ENCODE measurements at places on chromosomes 13 and 19.

DNA sequence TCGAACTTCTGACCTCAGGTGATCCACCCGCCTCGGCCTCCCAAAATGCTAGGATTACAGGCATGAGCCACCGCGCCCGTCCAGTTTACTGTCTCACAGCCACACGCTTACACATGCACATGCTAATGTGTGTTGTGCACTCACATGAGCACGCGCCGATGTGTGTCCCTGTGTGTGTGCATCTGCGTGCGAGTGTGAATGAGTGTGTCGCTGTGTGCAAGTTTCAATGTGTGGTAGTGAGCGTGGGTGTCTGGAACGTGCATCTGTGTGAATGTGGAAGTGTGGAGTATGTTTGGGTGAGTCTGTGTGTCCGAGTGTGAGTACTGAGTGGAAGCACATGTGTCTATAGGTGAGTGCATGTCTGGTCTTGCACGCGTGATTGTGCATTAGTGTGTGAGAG is 4.2 kb downstream of the MAST1 start:
- no peak for DNase-seq

- no peak for DNase-seq
Measured at GRCh38 chr13:33328701-33329100, 43.1 kb upstream of the STARD13 start.

DNA sequence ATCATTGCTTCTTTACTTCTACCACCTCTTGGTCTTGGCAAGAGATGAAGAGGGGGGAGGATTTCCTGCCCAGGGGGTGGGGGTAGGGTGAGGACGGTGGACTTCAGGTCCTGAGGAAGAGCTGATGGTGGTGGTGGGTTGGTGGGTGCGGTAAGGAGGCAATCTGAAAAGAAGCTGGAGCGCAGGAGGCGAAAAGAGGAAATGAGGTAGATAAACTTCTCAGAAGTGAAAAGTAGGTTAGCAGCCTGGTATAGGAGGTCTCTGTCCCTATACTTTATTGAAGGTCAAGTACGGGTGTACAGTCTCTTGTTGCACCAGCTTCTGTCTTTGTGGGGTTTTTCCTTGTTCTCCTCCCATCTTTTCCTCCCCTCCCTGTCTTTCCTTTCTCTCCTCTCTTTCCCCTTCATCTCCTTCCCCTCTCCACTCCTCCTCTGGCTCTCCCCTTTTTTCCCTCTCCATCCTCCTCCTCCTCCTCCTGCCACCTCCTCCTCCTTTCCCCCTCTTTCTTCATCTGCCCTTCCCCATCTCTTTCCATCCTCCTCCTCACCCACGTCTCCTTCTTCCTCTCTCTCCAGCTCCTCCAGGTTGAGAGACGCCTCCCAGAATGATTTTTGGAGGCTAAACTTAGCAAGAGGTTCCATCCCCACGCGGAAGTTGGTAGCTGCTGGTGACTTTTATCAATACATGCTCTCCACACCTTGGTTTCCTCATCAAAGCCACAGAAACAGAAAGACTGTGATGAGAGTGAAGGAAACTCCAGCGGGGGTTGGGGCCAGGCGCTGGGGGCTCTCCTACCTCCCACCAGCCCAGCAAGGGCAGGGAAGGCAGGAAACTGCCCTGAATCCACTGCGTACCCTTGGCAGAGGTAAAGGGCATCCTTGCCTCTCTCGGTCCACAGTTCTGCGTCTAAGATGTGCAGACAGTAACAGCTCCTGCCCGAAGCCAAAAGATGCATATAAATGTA is 15.3 kb downstream of the TNFSF14 start:
- peak; percentile 60 for DNase-seq

DNA sequence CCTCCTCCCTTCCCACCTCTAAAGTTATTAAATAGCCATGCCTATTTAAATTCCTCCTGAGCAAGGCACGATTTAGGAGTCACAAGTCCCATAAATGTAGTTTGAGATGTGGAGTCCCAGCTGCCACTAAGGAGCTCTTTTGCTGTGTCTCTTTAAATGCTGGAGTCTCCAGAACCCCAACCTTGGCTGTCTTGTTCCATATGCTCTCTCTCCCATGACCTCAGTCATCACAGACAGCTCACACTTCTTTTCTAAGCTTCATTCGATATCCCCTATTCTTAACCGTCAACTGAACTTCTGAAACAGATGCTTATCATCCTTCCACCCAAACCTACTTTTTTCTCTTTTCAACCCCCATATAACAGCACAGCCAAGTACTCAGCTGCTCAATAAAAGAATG is 197.1 kb downstream of the VWA8 start:
- DNase-seq: no peak

DNA sequence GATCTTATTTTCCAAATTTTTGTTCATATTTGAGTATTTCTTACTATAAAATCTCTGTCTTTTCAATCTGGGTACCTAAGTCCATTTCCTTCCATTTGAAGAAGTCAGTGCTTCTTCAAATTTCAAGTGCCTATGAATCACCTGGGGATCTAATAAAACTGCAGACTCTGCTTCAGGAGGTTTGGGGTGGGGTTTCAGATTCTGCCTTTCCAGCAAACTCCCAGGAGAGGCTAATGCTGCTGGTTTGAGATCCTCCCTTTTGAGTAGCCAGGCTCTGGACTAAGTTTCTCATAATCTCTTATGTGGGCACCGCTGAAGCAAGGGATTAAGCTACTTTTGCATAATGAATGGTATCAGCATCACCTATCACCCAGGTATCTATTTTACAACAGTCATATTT is 242.4 kb downstream of the RGCC start:
- DNase-seq: no peak

GRCh38 chr19:50359328-50359818 is 6.1 kb downstream of the NAPSA start:
- DNase-seq: no peak

DNA sequence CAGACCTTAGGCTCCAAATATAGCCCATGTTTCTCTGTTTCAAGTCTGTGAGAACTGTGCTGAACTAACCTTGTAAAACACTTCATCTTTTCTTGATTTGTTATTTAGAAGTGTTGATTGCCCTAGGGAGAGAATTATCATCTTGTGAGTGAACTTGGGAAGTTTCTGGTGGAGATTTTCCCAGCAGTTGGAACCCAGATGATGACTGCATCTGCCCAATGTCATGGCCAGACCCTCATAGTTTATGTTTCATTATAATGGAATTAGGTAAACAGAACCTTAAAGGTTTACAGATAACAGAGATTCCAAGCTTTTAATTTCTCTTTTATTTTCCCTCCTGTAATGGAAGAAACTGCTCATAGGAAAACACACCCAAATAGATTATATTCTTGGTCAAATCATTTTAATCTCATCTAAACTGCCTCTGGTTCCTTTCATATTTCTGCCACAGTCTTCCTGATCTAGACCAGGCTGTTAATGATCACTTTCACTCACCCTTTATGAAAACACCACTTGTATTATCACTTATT is 569.1 kb downstream of the KCTD12 start:
- no peak for DNase-seq

- no peak for DNase-seq
Measured at GRCh38 chr13:89554801-89555200, 1792.7 kb upstream of the MIR17HG start.

DNA sequence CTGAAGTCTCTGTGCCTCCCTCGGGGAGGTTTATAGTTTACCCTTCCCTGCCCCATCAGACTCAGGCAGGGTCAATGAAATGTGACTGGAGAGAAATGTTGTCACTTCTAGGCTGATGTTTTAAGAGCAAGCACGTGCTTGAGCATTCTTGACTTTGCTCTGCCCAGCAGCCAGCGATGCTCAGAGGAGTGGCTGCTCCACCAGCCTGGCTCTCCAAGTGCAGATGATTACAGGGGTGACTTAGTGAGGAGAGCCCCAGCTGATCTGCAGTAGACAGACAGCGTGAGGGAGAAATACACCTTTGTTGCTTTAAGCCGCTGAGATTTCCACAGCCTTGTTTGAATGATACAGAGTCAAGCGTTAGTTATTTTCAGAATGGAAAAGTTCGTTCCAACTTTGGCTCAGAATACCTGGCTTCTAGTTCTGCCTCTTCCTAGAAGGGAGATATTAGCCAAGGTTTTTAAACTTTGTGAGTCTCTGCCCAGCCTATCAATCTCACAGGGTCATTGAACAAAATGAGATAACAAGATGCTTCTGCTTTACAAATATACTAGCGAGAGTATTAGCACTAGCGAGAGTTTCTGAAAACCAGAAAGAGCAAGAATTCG is 143.6 kb downstream of the OXGR1 start:
- DNase-seq: no peak

DNA sequence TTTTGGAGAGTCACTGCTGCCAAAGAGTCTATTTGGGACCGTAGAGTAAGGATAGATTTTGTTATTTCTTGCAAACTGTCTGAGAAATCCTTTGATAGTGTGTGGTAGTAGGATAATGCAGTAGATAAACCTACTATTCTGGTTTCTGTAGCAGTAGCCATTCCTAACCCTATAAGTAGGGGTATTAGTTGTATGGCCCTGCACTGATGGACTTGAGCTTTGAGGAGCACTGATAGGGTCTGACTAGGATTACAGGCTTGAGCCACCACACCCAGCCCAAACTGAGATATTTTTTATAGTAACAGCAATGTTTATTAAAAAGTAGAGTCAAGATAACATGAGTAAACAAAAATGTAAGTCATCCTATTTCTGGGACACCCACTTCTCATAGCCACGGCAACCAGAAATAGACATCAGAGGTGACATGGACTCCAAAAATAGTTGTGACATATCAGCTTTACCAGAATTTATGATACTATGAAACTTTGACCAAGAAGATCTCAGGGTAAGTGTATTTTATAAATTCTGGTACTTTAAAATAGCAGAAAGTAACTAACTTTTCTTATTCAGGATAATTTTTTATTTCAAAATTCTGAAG is 479.1 kb downstream of the SUCLA2 start:
- DNase-seq: no peak

DNA sequence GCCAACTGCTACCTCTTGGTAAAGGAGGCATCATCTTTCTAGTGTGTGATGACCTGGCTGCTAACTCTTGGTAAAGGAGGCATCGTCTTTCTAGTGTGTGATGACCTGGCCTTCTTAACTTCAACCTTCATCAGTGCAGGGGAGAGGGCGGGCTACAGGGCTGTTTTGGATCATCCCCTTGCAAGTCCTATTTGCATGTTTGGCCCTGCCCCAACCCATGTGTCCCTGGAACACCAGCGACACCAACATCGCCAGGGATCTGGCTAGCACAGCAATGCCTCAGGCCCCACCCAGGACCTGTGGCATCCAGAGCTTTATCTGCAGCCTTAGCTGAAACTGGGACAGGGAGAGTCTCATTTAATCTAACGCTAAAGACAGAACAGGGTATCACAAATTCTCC is 492.4 kb downstream of the MYO16 start:
- no peak for DNase-seq

DNA sequence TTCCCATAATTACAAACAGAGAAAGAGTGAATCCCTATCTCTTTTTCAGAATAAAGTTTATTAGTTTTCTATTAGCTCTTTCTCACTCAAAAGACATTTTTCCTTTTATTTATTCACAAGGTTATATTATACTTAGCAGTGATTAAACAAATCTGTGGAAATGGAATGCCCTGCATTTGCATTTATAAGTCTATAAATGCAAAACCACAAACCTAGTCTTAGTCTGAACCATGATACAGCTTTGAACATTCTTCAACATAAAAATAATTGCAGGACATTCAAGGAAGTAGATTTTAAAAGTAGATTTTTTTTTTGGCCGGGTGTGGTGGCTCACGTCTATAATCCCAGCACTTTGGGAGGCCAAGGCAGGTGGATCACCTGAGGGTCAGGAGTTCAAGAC is 8.3 kb downstream of the XPO4 start:
- DNase-seq: no peak

DNA sequence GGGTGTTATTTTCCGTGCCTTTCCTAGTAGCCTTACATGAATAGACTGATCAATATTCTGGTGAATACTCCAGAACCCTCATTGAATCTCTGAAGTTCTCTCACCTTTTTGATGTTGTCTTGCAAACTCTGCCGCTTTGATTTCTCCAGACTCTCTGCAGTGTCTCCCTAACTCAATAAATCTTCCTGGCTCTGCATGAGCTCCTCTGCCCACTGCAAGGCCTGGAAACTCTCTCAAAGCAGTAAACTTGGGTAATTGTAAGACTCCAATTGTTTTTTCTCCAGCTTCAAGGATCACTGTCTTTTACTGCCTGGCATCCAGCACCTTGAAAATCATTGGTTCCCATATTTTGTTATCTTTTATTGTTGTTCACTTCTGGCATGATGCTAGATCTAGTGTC is 198.4 kb downstream of the GPC5 start:
- DNase-seq: no peak

GRCh38 chr19:6218491-6219146 is 61.2 kb downstream of the MLLT1 start:
- DNase-seq: peak; percentile 70

- no peak for DNase-seq
Measured at GRCh38 chr19:28582796-28583195, 630.2 kb downstream of the UQCRFS1 start.

DNA sequence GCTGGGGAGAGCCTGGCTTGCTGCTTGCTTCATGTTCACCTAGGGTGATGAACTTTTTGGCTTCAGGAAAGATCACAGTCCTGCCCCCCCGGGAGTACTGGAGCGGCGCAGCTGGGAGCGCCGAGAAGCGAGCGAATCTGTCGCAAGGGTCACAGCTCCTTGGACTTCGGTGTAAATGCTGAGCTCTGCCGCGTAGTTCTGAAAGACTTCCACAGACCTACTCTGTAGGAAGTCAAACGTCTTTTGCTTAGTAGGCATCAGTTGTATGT is 2.7 kb downstream of the ING1 start:
- DNase-seq: no peak

- no peak for DNase-seq
Measured at GRCh38 chr19:3743486-3743885, 18.0 kb downstream of the APBA3 start.

DNA sequence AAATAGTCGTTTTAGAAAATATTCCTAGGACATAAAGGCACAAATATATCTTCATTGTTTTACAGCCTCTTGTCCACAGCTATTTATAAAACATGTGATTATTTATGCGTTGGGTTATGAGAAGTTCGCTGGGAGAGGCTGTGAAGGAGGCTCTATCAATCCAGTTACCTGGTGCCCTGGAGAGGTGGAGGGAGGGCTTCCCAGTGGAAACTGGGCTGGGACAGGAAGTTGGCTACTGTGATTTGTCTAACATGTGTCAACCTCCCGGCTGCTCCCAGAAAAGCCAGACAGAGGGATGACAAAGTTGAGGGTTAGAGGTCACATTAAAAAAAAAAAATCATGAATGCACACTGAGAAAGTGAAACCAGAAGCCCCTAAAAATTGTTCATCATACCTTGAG is 346.5 kb downstream of the ZNF536 start:
- no peak for DNase-seq

- DNase-seq: no peak
Measured at GRCh38 chr13:42525035-42525504, 48.9 kb upstream of the TNFSF11 start.

GRCh38 chr13:42056146-42056545 is 7.7 kb downstream of the DGKH start:
- no peak for DNase-seq

Data from stimulated activated CD4-positive, alpha-beta T cell treated with anti-CD3 and anti-CD28 coated beads, Interleukin-4, amount 100 ng/mL, for 4 hours (primary cell).